ENCODE measurements at places on chromosomes 6 and 20. TPM values are rescaled to one million over a fixed set of nuclear protein-coding genes. Genes with fewer than 3 reads are reported as not detected.

RAET1L gene
- total RNA-seq, result not detected

GRCh38 chr20:7038029-7038428, 270.5 kb downstream of the BMP2 start:
- no peak for DNase-seq
- H3K4me3 ChIP-seq, result no peak overlapping the region
- no peaks in the 10 kb centered on the region for H3K27me3 ChIP-seq
- H3K4me1 ChIP-seq, result no peaks in the 10 kb centered on the region

GRCh38 chr6:56914798-56915658, 39.9 kb upstream of the BEND6 start:
- peaks cover 4% of the 10 kb centered on the region for H3K27me3 ChIP-seq
- no peak overlapping the region for H3K27ac ChIP-seq
- no peak overlapping the region for H3K4me3 ChIP-seq
- no peak for DNase-seq
- H3K4me1 ChIP-seq, result no peaks in the 10 kb centered on the region

GRCh38 chr20:47027042-47027441, 132.4 kb downstream of the EYA2 start:
- no peaks in the 10 kb centered on the region for H3K36me3 ChIP-seq
- peaks cover 18% of the 10 kb centered on the region for H3K27me3 ChIP-seq
- H3K4me3 ChIP-seq, result no peak overlapping the region
- no peak for DNase-seq
- no peak overlapping the region for H3K27ac ChIP-seq
- no peaks in the 10 kb centered on the region for H3K4me1 ChIP-seq

DNA sequence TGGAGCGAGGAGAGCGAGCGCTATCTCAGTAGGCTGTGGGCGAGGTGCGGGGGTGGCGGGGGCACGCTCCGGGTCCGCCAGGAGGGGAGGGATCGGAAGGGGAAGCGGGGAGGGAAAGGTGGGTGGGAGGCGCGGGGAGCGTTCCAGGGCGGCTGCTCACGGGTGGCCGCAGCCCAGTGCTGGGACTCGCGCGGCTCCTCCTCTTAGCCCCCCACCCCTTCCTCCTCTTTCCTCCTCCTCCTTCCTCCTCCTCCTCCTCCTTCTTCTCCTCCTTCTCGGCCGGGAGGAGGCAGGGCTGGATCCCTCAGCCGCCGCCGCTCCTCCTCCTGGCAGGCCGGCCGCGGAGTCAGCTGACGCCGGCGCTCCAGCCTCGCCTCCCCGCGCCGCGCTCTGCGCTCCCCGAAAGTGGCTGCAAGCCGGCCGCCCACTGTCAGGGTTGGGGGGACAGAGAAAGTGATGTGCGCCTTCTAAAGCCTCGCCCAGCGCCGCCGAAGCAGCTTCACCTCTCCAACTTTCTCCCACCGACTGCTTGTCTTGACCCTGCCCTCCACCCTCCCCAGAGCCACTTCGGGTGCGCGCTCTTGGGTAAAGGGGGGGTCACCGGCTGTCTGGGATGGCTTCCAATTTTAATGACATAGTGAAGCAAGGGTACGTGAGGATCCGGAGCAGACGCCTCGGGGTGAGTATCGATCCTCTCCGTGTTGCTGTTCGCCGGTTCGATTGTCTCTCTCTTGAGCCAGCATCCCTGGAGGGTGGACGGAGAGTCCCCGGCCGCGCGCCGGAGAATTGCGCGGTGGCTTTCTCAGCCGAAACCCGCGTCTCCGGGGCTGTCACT, at the start of gene DOK5:
TSS of gene DOK5 (plus strand) at position 260 of the 835 bp plus-strand sequence. CDS start at position 614, 354 bp downstream.
- no peaks in the 10 kb centered on the region for H3K36me3 ChIP-seq
- no peak for DNase-seq
- H3K4me3 ChIP-seq, result no peak within 1 kb of the TSS
- H3K4me1 ChIP-seq, result no peaks in the 10 kb centered on the region
- peaks cover 55% of the 10 kb centered on the region for H3K27me3 ChIP-seq
- no peak within 1 kb of the TSS for H3K27ac ChIP-seq

- H3K36me3 ChIP-seq, result no peaks in the 10 kb centered on the region
- H3K27ac ChIP-seq, result no peak overlapping the region
- DNase-seq, result no peak
- no peaks in the 10 kb centered on the region for H3K4me1 ChIP-seq
- no peak overlapping the region for H3K4me3 ChIP-seq
Observed at GRCh38 chr6:17863901-17864754, 123.3 kb downstream of the KIF13A start.

All from naive thymus-derived CD8-positive, alpha-beta T cell (primary cell).